ENCODE measurements at places on chromosomes 3 and 15. TPM values are rescaled to one million over a fixed set of nuclear protein-coding genes. Genes with fewer than 3 reads are reported as not detected.

The TRAK1 gene
- 24.1 TPM for total RNA-seq

The RPUSD3 gene
- total RNA-seq: 31.6 TPM

The GABRA5 gene
- total RNA-seq: 0.66 TPM

- H3K27me3 ChIP-seq: no peaks in the 10 kb centered on the region
- no peak overlapping the region for H3K4me3 ChIP-seq
- no peaks in the 10 kb centered on the region for H3K36me3 ChIP-seq
- H3K4me1 ChIP-seq: no peaks in the 10 kb centered on the region
- DNase-seq: no peak
- no peak overlapping the region for H3K27ac ChIP-seq
Observed at GRCh38 chr15:69504352-69505040, 51.9 kb downstream of the RPLP1 start.

DNA sequence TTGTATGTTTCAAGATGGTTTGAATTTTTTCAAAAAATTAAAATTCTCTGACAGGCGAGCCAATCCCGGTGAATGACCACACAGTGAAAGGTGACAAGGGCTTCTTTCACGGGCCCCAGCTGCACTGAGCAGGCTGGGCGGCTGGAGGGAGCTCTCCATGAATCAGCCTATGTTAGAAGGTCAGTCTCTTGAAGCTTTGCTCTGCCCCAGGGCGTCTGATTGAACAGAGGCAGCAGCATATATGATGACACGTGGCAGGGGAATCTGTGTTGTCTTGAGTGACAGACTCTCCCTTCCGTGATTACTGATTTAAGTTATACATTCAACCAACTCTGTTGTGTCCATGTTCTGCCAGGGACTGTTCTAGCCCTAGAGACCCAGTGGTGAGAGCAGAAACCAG lies 51.5 kb downstream of the ISG20 start:
- no peak overlapping the region for H3K4me3 ChIP-seq
- H3K27me3 ChIP-seq: no peaks in the 10 kb centered on the region
- H3K27ac ChIP-seq: no peak overlapping the region
- no peak for DNase-seq
- no peaks in the 10 kb centered on the region for H3K36me3 ChIP-seq
- H3K4me1 ChIP-seq: no peaks in the 10 kb centered on the region

DNA sequence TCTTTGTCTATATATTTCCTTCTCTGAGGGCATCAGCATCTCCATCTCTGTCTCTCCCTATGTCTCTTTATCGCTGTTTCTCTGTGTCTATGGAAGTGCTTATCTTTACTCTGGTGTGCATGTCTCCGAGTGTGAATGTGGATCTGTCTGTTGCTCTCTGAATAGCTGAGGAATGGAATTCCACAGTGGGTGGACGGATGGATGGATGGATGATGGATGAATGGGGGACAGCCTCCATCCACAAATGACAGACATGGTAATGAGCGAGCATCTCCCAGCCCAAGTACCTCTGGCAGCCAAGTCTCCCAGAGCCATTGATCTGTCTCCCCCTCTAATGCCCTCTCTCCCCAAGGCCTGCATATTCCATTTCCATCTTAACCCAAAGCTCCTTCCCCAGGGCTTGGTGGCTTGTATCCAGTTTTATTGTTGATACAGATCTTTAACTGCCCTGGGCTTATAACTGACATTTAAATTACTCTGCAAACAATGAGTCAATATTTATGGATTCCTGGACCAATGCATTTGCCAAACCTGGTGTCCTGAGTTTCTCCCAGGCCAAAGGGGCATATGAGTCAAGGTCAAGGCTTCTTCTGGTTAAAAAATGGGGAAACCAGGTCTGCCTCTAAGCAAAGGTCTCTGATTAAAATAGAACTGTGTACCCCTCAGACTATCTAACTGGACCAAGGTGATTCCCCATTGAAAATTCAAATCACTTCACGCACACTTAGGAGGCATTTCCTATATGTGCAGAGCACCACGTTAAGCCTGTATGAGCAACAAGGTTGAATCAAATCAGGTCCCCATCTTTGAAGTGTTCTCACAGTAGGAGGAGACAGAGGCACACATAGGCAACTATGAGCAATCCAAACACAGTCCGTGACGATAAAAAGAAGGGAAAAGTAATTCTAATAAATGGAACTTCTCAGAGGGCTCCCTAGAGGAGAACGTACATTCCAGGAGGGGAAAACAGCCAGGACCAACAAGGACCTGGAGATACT lies 109.9 kb downstream of the TLE3 start:
- H3K27me3 ChIP-seq: no peaks in the 10 kb centered on the region
- H3K4me1 ChIP-seq: peaks cover 6% of the 10 kb centered on the region
- DNase-seq: no peak

DNA sequence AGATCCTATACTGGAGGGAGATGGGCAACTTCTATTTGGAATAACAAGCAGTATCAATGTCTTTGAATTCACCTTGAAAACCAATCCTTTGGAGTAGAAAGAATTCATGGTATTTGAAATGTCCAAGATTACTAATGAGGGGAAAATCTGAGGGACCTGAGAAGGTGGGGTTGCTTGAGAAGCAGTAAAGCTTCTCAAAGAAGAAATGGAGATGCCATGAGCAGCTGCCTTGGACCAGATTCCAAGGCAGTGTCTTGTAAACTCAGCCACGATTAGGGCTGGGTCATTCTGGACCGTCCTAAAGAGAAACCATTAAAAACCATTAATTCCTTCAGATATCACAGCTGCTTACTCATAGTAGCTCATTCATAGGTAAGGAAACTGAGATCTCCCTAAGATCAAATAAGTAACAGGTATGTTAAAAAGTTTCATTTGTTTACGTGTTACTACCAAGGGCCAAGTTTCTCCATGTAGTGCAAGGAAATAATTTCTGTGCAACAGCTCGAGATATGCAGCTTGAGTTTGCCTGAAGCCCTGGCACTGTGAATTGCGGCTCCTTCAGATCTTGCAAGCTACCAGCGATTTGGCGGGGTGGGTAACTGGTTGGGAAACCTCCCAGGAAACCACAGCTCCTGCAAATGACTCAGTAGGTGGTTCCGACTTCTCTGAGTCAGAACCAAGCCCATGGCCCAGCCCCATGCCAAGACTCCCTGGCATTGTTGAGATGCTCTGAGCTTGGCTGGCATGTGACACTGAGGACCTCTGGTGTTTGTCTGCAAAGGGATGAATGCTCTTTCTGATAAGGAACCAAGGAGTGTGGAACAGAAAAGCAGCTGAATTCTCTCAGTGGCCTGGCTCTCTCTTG lies 296.8 kb downstream of the RORA start:
- no peaks in the 10 kb centered on the region for H3K27me3 ChIP-seq
- peaks cover 16% of the 10 kb centered on the region for H3K4me1 ChIP-seq
- H3K36me3 ChIP-seq: no peaks in the 10 kb centered on the region
- no peak for DNase-seq
- H3K4me3 ChIP-seq: no peak overlapping the region

- no peaks in the 10 kb centered on the region for H3K4me1 ChIP-seq
- H3K27me3 ChIP-seq: no peaks in the 10 kb centered on the region
- H3K27ac ChIP-seq: no peak overlapping the region
- no peaks in the 10 kb centered on the region for H3K36me3 ChIP-seq
- DNase-seq: no peak
Observed at GRCh38 chr3:77380136-77380535, 340.2 kb downstream of the ROBO2 start.

DNA sequence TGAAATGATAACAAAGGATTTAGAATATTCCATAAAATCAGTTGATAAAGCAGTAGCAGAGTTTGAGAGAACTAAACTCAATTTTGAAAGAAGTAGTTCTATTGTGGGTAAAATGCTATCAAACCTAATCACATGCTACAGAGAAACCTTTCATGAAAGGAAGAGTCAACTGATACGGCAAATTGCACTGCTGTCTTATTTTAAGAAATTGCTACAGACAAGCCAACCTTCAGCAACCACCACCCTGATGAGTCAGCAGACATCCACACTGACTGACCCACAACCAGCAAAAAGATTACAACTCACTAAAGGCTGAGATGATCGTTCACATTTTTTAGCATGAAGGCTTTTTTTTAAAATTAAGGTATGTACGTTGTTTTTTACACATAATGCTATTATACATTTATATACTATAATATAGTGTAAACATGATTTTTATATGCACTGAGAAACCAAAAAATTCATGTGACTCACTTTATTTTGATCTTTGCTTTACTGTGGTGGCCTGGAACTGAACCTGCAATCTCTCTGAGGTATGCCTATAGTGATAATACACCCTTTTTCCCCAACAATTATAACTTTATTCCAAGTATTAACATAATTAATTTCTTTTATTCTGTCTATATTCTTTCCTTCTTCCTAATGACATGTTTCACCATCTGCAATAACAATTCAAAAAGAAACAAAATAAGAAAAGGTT lies 109.9 kb downstream of the TBC1D5 start:
- H3K4me1 ChIP-seq: peaks cover 4% of the 10 kb centered on the region
- no peak overlapping the region for H3K27ac ChIP-seq
- no peaks in the 10 kb centered on the region for H3K27me3 ChIP-seq
- H3K36me3 ChIP-seq: no peaks in the 10 kb centered on the region
- no peak overlapping the region for H3K4me3 ChIP-seq

- no peak overlapping the region for H3K4me3 ChIP-seq
- peak; percentile 49 for DNase-seq
- H3K27me3 ChIP-seq: peaks cover 9% of the 10 kb centered on the region
- H3K4me1 ChIP-seq: peaks cover 4% of the 10 kb centered on the region
Observed at GRCh38 chr15:86231864-86232721, 152.4 kb downstream of the AGBL1 start.

GRCh38 chr15:88512601-88513000 lies 33.9 kb downstream of the DET1 start:
- H3K36me3 ChIP-seq: no peaks in the 10 kb centered on the region
- no peak overlapping the region for H3K27ac ChIP-seq
- no peaks in the 10 kb centered on the region for H3K4me1 ChIP-seq

- DNase-seq: no peak
- no peaks in the 10 kb centered on the region for H3K36me3 ChIP-seq
- no peak overlapping the region for H3K27ac ChIP-seq
- H3K4me1 ChIP-seq: no peaks in the 10 kb centered on the region
- no peaks in the 10 kb centered on the region for H3K27me3 ChIP-seq
- H3K4me3 ChIP-seq: no peak overlapping the region
Observed at GRCh38 chr3:89584398-89584797, 477.0 kb downstream of the EPHA3 start.

DNA sequence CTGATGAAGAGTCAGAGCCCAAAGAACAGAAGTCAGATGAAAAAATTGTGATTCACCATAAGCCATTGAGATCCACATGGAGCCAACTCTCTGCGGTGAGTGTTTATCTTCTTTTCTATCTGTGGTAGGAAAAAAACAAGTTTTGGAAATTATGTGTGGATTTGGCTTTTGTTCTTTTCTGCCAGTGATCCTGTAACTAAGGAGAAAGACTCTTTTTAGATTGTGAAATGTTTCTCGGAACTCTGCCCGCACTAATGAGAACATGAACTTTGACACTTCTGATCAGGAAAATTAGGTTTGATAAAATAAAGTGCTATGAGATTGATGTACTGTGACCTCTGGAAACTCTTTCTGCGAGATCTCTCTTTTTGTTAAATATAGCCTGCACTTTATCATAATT lies 8.4 kb downstream of the ARHGEF26 start:
- peaks cover 34% of the 10 kb centered on the region for H3K4me1 ChIP-seq
- no peak for DNase-seq
- no peak overlapping the region for H3K4me3 ChIP-seq
- no peaks in the 10 kb centered on the region for H3K36me3 ChIP-seq
- H3K27ac ChIP-seq: no peak overlapping the region
